ENCODE measurements at places on chromosomes 5 and 9.

GRCh38 chr5:68344447-68345111, 129.0 kb downstream of the PIK3R1 start:
- peak; percentile 9 for DNase-seq

- no peak for DNase-seq
Observed at GRCh38 chr9:26888271-26888670, 4.3 kb downstream of the CAAP1 start.

DNA sequence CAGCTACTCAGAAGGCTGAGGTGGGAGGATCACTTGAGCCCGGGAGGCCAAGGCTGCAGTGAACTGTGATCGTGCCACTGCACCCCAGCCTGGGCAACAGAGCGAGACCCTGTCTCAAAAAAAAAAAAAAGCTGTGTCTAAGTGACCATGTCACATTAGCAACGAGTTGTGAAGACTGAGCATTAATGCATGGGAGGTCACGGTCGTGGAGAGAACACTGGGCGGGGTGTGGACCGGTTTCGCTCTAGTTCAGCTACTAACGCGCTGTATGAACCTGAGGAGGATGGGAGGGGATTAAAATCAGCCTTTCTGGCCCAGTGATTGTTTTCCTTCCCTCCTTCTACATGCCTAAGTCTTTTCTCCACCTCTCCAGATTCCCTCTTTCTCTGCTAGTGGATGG, 56.7 kb upstream of the CARTPT start:
- no peak for DNase-seq

- DNase-seq = no peak
Observed at GRCh38 chr9:4301971-4302427, 2.1 kb upstream of the GLIS3 start.

GRCh38 chr5:19172926-19173470, 815.0 kb downstream of the CDH18 start:
- DNase-seq = no peak

- DNase-seq = no peak
Observed at GRCh38 chr5:133428072-133428660, 184.2 kb downstream of the FSTL4 start.

DNA sequence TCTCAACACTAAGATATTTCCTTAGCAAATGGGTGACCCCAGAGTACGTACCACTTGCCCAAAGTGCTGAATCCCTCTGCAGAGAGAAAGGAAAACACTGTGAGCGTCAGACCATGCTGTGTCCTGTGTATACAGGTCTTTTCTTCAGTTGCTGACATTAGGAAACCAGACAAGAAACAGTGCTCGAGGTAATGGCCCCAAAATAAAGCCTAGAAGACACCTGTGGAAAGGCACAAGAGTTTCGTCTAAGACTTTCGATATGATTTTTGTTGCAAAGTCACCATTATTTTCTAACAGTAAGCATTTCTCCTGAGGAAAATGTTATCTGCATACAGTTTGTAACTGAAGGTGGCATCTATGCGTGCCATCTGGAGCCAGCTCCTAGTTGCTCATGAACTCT, 62.0 kb upstream of the SIMC1 start:
- no peak for DNase-seq

DNA sequence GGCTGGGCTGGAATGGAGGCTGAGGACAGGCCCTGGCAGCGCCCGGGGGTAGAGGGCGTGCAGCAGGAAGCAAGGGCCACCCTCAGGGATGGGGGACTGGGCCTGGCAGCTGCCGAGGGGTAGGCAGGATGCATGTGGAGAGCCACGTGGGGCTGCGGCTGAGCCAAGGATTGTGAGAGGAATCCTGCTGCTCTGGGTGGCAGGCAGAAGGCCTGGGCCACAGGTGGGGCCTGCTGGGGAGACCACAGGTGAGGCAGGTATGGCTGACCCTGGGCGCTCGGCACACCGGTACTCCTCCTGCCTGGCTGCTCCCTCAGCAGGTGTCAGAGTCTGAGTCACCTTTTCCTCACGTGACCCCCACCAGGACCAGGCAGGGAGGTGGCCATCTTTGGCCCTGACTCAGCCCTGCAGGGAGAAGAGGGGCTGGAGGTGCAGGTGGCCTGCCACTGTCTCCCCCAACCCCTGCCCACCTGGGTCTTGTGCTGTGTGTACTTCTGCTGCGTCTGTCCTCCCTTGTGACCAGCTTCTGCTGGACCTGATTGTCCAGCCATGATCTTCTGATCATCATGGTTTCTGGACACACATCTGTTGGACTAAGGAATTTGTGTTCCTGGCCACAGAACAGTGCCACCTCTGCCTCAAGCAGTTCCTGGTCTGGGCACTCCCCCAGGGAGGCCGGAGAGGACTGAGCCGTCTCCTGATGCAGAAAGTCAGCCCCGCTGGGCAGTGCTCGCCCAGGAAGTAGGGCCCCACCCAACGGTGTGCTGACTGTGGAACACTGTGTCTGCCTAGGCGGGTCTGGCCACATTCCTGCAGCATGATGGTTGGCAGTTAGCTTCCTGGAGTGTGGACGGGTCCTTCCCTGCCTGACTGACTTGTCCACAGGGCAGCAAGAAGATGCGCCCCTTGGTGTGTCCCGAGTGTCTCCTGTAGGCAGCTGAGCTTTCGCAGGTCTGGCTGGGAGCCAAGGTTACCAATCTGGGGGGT, 6.4 kb downstream of the ARRDC1 start:
- DNase-seq = no peak

GRCh38 chr5:134538296-134538695, 12.8 kb downstream of the JADE2 start:
- DNase-seq = no peak

- DNase-seq = no peak
Observed at GRCh38 chr9:87753313-87753712, 27.4 kb downstream of the CTSL start.

- no peak for DNase-seq
Observed at GRCh38 chr5:159508344-159508743, 178.1 kb upstream of the IL12B start.

- no peak for DNase-seq
Observed at GRCh38 chr5:135214897-135215616, 181.0 kb upstream of the PITX1 start.

DNA sequence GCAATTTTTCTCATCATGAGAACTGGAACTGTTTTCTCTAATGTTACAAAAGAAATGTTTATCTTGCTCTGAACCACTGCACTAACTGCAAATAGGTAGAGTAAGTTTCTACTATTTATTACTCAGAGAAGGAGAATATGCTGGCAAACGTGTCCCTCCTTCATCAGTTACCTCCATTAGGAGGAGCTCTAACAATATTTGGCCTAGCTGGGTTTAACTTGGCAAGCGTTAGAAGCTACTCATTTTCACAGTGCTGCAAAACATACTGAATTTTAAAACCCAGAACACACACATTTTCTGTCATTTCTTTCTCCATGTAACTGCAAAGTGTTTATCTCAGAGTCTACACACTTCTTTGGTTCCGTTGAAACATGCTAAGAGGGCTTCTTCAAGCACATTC, 101.0 kb upstream of the GABRG2 start:
- DNase-seq = no peak

GRCh38 chr5:59562756-59563389, 330.7 kb downstream of the PDE4D start:
- peak; percentile 6 for DNase-seq

- no peak for DNase-seq
Observed at GRCh38 chr5:95487880-95488279, 66.9 kb downstream of the SKIC3 start.

- DNase-seq = no peak
Observed at GRCh38 chr5:172956936-172957335, 2.3 kb upstream of the RPL26L1 start.

All from stimulated activated CD8-positive, alpha-beta memory T cell treated with anti-CD3 and anti-CD28 coated beads, Interleukin-12 subunit alpha, Interleukin-12 subunit beta, amount 100 ng/mL, for 1 hour (primary cell).